ENCODE measurements at places on chromosomes 1 and 21.

DNA sequence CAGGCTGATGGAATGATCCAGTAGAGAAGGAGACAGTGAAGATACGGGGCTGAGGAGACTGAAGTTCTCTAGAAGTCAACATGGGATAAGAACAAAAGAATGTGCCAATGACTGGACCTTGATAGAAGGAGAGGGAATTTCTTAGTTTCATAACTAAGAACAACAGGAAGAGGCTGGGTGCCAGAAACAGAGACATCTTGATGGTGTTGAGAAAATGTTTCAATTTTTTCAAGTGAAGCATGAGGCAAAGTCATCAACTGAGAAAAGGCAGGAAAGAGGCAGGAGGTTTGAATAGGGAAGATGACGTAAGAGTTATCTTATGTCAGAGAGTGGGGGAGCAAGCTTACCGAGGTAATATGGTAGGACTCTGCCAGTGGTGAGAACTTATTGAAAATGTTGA, 80.1 kb downstream of the SPAG17 start:
- DNase-seq: no peak

GRCh38 chr1:43592974-43593683, 56.8 kb upstream of the KDM4A start:
- DNase-seq: no peak

- DNase-seq: no peak
These were observed 2.3 kb downstream of the ATAD3C start for GRCh38 chr1:1451696-1452364.

GRCh38 chr1:185585770-185586169, 148.4 kb upstream of the HMCN1 start:
- no peak for DNase-seq

DNA sequence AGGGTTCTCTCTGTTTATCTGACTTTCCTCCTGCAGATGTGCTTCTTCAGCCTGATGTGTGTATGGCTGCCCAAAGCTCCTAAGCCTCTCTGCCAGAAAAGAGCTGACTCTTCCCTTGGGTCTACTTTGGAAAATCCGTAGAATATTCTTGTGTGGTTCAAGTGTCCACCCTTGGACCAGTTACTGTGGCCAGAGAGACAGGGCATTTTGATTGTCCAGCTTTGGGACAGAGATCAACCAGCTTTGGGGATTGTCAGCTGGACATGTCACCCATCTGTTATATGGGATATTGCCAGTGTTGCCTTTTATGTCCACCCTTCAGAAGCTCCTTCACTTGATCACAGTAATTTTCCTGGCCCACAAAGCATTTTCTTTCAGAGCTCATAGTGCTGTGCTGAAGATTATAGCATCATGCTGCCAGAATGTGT, 126.2 kb upstream of the L1TD1 start:
- peak; percentile 72 for DNase-seq

GRCh38 chr1:109298666-109299557, 7.9 kb downstream of the MYBPHL start:
- DNase-seq: no peak

GRCh38 chr1:22452481-22452957, 868 bp downstream of the ZBTB40 start:
- no peak for DNase-seq

- no peak for DNase-seq
These were observed 13.9 kb downstream of the DNAJC6 start for GRCh38 chr1:65323246-65323645.

DNA sequence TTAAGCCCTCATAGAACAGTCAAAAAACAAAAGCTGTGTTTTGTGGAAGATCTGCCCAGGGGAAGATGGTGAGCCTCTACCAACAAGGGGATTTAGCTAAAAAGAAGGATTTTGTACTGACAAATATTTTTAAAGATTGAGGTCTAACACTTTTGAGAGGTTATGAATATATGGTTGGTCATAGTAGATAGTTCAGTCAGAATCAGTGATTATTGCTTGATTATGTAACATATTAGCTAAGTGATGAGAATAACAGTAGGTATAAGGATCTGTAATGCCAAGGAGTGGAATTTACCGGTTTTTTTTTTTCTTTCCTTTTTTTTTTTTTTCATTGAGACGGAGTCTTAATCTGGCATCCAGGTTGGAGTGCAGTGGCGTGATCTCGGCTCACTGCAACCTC, 79.0 kb downstream of the SASS6 start:
- no peak for DNase-seq

DNA sequence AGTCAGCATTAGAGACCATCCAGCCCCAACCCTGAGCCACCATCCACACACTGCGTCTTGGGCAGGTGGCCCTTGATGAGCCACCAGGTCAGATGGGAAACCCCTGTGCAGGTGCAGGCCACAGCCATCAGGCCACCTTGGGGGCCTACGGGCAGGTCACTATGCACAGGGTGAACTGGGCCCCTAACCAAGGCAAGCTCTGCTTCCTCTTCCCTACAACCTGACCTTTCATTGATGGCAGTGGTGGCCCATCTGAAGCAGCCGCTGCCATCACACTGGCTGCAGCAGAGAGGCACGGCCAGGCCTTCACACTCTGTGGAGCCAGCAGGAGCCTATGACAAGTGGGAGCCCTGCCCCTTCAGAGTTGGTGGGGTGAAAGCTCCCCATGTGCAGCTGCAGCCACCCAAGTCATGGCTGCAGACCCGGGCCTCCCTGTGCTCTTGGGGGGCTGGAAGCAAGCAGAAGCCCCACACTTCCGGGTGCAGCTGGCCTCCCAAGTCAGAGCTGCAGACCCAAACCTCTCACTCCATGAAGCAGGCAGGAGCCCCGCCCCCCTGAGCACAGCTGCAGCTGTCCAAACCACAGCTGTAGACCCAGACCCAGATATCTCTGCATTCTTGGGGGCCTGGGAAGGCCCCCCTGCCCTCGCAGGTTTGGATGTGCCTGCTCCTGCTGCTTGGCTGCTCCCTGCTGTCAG, 681.5 kb downstream of the MATN1 start:
- DNase-seq: no peak

GRCh38 chr1:114299331-114299975, 145.8 kb upstream of the SYT6 start:
- no peak for DNase-seq

GRCh38 chr1:205967554-205968335, 24.5 kb upstream of the SLC26A9 start:
- no peak for DNase-seq

DNA sequence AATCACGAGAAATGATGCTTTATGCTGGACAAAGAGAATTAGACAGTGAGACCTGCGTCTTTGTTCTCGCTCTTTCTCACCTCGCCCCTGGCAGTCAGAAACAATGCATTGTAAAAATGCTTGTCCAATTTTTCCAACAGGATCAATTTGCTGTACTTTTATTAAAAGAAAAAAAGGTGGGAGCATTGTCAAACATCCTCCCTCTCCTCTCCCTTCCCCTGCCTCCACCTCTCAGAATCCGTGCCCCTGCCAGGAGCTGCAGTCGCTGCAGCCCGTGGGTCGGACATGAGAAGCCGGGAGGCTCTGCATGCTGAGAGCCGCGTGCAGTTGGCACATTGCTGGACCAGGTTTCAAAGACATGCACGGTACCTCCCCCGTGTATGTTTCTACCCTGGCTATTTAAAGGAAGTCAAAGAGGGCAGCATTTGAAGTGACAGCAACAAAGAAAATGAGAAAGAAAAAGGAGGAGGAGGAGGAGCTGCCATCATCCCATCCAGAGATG, 161.0 kb upstream of the KAZN start:
- DNase-seq: no peak

DNA sequence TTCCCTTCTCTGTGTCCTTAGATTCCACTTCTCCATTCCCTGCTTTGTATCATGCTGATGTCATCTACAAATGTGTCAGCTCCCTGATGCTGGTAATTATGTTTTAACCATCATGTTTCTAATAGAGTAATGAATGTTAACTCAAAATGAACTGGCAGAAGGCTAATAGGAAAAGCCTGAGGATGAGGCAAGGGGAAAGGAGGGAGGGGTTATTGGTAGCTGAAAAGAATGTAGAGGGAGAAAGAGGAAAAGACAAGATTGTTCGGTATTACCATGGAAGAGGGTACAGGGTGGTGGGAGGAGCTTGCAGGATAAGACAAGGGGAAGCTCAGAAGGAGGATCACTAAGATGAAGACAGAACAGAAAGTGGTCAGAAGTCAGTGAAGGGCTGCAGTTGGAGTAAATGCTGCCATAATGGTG, 150.9 kb downstream of the ZC3H11B start:
- DNase-seq: no peak

- no peak for DNase-seq
These were observed 441.5 kb downstream of the PLA2G4A start for GRCh38 chr1:187270256-187270655.

- DNase-seq: no peak
These were observed 77.7 kb downstream of the RAVER2 start for GRCh38 chr1:64822621-64823020.
